ENCODE measurements at places on chromosomes 11 and 22.

- no peak for DNase-seq
These were observed 12.2 kb upstream of the CYTH4 start for GRCh38 chr22:37269936-37270678.

GRCh38 chr11:67262731-67263675 lies 3.3 kb upstream of the GRK2 start:
- DNase-seq: peak; percentile 11

- DNase-seq: no peak
These were observed 32.9 kb upstream of the SYT13 start for GRCh38 chr11:45319077-45319476.

- DNase-seq: no peak
These were observed 154.6 kb downstream of the MAML2 start for GRCh38 chr11:96188243-96189006.

- no peak for DNase-seq
These were observed 26.2 kb upstream of the ME3 start for GRCh38 chr11:86698639-86699038.

- DNase-seq: no peak
These were observed 50.2 kb downstream of the GRM5 start for GRCh38 chr11:89015614-89016013.

DNA sequence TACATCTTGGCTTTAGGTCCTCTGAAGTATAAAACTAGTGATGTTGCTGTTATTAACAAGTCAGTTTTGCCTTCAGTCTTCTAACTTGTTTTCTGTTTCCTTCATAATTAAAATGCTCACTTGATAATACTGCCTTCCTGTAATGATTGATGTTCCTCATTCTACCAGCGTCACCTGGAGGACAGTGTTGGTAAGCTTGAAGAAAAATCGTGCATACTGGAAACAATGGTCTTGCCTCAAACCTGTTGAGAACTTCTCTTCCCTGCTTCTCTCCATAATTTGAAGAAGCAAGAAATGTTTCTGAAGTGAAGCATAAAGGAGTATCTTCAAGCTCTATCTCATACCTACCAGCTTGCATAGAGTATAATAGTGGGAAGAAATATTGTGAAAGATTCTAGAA lies 3.0 kb downstream of the YWHAH start:
- no peak for DNase-seq

GRCh38 chr11:86386746-86387145 lies 12.1 kb downstream of the CCDC81 start:
- DNase-seq: no peak

DNA sequence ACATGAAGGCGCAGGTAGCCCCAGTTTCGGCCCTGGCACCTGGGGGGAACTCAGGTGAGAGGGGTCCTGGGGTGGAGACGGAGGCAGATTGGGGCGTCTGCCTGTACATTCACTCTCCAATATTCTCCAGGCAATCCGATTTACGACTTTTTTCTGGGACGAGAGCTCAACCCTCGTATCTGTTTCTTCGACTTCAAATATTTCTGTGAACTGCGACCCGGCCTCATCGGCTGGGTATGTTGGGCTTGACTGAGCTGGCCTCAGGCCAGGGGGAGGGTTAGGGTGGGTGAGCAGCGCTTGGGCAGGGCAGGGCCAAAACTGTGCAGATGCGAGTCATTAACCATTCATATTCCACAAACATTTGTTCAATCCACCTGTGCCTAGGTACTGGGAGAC lies 1.7 kb downstream of the TM7SF2 start:
- no peak for DNase-seq

GRCh38 chr11:9347100-9347499 lies 32.7 kb upstream of the TMEM41B start:
- no peak for DNase-seq

DNA sequence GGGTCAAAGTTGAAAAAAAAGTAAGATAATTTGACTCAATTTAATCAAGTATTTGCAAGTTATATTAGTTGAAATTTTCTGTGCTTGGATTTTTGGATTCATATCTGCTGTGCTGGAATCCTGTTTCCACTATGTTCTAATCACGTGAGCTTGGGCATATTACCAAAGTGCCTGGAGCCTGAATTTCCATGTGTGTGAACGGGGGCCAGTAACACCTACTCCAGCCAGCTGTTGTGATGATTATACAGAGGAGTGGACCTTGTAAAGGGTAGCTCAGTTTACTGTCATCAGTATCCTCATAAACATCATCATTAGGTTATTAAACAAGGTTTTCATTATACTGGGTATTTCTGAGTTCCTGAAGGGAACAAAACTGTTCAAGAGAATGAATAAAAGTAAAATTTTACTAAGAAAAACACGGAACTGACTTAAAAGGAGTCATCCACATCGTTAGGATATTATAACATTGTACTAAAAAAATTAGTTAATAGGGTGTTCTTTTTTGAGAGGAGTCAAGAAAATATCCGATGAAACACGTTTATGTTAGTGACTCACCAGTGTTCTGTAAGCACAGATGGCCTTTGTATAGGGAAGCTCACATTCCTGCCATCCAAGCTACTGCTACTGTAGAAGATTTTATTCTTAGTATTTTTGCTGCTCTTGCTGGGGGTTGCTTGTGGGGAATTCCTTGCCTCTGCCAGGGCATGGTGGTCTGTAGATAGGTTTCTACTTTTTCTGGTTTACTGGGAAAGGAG lies 144.1 kb downstream of the ARHGAP42 start:
- DNase-seq: no peak

DNA sequence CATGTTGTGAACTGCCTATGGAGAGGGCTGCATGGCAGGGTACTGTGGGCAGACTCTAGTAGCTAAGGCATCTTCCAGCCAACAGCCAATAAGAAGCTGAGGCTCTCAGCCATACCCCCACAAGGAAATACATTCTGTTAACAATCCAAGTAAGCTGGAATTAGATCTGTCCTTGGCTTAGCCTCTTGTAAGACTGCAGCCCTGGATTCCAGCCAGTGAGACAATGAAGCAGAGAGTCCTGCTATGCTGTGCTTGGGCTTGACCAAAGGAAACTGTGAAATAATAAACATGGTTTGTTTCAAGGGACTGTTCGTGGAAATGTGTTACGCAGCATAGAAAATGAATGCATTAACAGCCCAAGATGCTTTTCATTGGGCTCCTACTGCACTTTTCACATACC lies 1097.4 kb upstream of the CCDC90B start:
- DNase-seq: no peak
